Myocyte (in vitro differentiated cells): ENCODE measurements at places on chromosomes 1 and 21.
A peak's percentile ranks its signal among the peaks of the same experiment; 100 is the strongest.

- no peak for DNase-seq
Observed at GRCh38 chr21:20272791-20273362, 725.3 kb upstream of the NCAM2 start.

- peak; percentile 56 for DNase-seq
Observed at GRCh38 chr1:228837817-228838716, 102.8 kb downstream of the RHOU start.

DNA sequence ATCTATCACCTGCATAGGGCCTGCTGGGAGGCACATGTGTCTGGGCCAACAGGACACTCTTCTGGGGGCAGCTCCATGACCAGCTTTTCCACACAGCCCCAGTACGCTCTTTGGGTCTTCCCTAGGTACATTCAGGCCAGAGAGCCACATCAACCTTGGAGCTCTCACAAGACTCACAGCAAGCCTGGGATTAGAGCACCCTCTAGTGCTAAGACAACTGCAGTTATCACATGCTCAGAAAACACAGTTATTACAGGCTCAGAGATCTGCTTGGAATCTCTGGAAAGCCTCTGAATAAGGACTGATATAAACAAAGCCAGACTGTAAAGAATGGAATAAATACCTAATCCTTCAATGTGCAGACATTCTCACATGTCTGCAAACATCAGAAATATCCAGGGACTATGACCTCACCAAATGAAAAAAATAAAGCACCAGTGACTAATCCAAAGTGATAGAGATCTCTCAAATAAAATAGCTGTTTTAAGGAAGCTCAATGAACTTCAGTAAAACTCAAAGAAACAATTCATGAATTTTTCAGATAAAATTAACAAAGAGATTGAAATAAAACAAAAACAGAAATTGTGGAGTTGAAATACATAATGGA lies 563.9 kb upstream of the NR5A2 start:
- no peak for DNase-seq

DNA sequence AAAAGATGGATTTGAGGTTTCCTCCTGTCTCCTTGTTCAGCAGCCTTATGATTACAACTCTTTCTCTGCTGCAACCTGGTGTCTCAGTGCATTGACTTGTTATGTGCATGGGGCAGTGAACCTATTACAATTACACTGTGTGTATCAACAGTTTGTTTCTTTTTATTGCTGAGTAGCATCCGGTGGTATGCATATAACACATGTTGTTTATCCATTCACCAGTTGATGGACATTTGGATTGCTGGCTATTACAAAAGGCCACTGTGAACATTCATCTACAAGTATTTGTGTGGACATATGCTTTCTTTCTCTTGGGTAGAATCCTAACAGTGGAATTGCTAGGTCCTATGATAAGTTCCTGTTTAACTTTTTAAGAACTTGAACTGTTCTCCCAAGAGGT lies 65.9 kb downstream of the FMO4 start:
- no peak for DNase-seq
